ENCODE measurements at places on chromosomes 11 and 22.

DNA sequence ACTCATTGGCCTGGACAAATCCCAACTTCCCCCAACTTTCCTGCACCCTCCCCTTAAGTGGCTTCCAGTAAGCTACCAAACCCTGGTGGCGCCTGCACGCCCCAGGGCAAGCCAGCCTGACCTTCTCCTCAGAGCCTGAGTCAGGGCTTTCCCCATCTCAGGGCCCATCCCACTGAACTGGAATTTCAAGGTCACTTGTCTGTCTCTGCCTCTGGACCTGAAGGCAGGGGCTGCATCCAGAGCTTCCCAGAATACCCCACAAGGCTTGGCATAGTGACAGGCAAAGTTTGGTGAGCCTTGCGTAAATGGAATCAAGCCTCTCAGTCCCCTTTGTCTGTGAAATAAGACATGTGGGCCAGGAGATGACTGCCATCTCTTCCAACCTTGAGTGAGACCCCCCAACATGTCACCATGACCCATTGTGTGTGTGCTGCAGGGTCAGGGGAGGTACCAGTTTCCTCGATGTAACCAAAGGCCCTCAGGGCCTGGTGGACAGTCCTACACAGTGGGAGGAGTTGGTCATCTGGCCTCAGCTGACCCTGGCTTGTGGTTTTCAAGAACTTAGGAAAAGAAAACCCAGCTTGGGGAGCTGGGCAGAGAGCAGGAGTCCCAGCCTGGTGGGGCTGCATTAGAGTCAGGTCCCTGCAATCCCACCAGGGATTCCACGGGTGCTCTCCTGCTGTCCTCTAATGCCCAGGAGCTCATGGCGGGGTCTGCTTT lies 8.9 kb downstream of the ALX4 start:
- no peak for DNase-seq

- peak; percentile 4 for DNase-seq
These were observed 24.6 kb upstream of the LDLRAD3 start for GRCh38 chr11:35919244-35919643.

- DNase-seq: no peak
These were observed 506.1 kb downstream of the BRD1 start for GRCh38 chr22:49321477-49322055.

- no peak for DNase-seq
These were observed 43.7 kb downstream of the WNT11 start for GRCh38 chr11:76162336-76163288.

DNA sequence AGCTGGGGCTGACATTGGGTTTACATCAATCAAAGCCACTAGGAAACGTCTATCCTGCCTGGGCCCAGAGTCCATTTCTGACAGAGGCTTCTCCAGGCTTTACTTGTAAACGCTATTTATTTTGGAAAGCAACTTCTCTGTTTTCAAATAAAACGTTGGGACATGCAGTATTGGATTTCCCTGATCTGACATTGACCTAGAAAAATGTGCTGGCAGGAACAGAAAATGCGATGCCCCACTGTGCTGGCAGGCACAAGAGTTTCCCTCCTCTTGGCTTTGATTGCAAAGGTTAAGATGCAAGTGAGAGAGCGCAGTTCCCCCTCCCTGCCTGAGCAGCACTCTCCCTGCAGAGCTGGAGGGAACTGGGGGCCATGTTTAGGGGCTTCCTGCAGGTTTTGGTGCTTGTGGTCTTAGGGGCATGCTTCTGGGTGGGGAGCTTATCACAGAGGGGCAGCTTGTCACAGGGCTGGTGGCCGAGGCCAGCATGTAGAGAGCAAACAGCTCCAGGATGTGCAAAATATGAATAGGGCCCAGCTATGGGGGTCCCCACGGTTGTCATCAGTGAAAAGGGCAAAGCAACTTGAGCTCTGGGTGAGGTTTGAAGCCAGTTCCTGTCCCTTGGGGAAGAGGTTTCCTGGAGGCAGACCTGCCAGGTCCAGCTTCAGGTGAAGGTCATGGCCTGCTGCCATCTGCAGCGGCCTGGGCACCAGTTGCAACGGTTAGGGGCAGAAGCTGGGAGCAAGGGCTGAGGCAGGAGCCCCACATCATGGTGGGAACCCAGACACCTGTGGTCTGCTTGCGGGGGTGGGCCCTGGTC lies 42.3 kb upstream of the DKK3 start:
- DNase-seq: no peak

DNA sequence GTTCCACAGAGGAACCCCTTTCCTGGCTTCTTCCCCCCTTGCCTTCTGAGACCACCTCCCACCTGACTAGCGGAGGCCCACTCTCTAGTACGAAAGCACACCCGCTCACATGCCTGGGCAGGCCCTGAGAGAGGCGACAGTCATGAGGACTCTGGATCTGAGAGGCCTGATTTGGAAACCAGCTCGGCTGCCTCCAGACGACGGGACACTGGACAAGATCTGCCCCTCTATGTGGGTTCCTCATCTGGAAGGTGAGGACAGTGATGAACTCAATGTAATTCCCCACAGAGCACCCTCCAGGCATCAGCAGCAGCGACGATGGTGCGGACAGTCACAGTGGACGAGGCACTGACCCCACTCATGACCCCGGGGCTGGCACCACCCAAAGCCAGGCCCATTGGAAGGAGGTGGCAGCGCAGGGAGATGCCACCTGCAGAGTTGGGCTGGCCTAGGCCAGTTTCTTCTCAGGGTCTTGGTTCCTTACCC lies 7.5 kb downstream of the SULT4A1 start:
- no peak for DNase-seq

DNA sequence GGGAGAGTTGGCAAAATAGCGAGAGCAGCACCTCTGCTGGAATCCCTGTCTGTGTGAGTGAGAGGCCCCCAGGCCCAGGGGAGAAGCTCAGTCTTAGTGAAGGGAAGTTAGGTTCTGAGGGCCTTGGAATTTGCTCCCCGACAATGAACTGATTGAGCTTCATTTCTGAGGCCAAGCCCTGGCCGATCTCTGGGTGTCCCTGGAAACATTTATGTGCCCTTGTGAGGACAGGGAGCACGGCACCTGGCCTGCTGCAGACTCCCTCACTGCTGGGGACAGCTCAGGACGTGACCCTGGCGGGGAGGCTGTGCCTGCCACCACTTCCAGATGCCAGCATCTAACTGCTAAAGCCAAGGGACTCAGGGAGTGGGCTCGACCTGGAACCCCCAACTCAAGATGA lies 52.0 kb downstream of the ARHGAP8 start:
- no peak for DNase-seq

DNA sequence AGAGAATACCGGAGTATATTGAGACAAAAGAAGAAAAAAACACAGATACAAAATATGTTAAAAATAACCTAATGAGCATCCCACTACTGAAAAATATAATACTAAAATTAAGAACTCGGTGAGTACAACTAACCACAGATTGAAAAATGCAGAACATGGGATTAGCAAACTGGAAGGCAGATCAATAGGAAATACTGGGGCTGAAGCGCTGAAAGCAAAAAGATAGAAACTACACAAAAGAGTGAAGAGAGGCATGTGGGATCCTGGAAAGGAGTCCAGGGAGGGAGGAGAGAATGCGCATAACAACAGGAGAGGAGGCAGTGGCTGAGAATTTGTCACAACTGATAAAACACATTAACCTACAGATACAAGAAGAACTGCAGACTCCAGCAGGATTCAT lies 159.3 kb downstream of the EFCAB6 start:
- DNase-seq: no peak

- no peak for DNase-seq
These were observed 47.5 kb downstream of the ZBTB16 start for GRCh38 chr11:114106986-114107385.

Data from NCI-H2081 treated with DMSO at 0.1 percent for 48 hours (cell line).